ENCODE measurements at places on chromosomes 2 and 18.

DNA sequence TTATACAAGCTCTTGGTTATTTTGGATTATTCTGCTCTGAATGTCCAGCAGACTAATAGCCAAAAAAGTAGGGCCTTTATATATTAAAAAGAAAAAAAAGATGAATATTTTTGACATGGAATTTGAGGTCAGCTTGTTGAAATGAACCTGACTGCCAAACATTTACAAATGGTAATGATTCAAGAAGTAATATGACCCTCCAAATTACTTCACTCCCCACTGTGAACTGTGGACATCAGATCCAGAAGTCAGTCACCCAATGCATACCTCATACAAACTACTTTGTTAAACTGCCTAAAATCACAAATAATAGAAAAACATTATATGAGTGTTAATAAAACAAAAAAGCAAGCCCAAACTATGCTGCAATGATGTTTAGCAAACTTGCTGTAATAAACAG, 10.0 kb downstream of the EPG5 start:
- no peak for DNase-seq

DNA sequence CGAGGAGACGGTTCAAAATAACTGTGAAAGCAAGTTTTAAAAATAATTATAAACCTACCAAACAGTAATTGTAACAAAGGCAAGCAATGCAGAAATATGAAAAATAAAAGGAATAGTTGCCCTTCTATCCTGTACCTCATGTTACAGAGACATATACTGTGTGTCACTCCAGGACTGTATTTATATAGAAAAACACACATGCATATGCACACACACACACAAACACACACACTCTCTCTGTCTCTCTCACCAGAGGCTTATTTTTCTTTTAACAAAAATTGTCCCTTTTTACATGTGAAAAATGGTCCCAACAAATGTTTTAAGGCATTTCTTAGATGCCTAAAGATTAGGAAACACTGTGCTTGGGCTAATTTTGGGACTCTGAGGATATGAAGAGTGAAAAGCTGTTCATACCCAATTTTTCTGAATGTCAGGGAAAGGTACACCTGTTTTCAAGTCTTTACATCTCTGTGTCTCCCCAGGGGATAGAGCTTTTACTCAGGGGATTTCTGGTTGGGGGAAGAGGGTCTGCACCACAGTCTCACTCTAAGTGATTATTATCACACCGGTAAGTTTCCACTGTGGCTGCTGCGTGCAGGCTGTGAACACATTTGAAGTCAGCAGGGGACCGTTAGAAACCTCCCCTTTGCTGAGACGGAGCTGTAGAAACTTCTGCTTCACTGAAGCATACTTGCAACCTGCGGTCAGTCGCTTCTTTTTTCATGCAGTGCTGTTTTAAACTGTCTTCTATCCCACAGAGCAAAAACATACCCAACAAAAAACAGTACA, 51.4 kb upstream of the SPAG16 start:
- DNase-seq, result peak; percentile 7

DNA sequence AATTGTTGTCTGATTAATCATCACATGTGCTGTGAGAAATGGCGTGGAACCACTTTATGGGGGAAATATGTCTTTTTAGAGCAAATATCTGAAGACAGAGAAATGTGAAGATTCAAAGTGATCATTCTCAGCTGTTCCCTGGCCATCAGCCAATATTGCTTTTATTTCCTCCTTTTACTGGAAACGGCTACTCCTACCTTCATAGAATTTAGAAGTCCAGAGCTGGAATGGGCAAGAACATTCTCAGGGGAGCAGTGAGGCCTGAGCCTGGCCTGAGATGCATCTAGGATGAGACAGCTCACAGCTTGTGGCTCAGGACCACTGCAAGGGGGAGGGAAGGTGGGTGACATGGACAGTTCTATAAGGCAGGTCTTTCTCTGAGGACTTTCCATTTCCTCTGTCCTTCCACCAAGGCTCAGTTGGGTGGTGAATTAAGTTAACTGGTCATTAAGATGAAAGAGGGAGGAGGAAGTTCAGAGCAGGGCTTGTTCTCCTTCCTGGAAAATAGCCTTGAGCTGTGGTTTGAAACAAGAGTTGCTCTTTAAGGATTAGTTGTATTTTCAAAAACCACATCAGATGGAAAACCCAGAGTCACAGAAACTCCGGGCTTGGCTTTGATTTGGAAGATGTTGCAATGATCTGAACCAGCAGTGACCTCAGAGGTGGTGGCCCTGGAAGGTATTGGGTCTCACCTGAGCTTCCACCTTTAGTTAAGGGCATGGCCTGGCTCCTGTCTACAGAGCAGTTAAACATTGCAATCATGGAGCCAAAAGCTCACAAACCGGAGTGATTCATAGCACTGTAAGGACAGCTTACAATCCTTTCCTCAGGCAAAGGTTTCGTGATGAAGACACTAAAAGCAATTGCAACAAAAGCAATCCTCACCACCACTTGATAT, 144.3 kb downstream of the VAPA start:
- no peak for DNase-seq

DNA sequence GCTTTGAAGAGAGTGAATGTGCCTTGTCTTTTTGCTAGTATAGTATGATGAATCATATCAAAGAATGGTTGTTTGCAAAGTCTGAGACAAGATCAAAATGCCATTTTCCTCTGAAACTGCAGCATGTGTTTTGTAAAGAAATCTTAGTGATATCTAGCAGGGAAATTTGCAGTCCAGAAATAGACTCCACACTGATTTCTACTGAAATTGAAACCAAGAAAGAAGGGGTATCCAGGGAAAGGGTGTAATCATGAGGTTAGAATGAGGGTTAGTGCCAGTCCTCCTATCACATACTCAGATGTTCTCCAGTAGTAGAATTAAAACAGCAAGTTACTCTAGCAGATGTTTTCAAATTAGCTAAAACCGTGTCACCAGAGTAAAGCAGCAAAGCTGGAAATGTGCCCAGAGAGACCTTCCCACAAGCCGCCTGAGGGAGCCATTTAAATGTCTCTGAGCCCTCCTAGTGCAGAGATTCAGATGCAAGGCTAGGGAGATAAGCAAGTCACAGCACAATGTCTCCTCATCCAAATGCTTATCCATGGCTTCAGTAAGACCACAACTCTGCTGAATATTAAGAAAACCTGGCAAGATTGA, 4.9 kb downstream of the DLGAP1 start:
- no peak for DNase-seq

GRCh38 chr2:190972846-190973245, 41.1 kb downstream of the STAT1 start:
- no peak for DNase-seq

GRCh38 chr2:221791844-221792243, 219.7 kb upstream of the EPHA4 start:
- DNase-seq, result no peak

DNA sequence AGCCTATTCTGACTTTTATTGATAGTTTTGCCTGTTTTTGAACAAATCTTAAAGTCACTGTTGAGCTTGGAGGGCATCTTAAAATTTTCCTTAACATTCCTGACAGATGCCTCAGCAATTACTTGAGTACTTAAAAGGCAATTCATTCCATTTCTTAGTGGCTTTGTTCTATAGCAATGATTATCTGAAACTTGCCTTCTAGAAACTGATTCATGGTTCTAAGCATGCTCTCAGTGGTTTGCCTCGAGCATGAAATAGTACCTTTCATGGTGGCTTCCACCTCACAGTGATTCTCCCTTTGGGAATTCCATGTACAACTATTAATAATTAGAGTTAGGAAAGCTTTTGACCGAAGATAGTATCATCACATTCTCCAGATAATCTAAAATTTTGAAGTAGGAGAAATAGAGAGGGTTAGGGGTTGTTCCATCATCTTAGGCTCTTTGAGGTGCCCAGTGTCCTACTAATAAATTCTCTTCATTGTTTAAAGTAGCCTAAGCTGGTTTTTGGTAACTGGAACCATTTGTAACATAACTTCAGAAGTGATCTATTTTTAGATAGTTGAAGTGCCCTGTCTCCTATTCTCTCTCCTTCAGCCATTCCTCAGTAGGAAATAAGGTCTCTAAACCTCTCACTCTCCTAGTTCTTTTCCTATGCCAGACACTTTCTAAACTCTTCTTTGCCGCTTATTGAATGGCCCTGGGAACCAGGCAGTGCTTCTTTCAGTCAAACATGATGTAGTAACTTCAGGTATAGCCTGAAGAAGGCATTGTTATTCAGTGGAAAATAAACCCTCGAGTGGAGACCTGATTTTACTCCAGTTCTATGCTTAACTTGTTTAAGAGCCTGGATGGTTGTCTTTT, 156.1 kb downstream of the HAUS1 start:
- no peak for DNase-seq

GRCh38 chr2:4381049-4381448, 677.7 kb downstream of the DCDC2C start:
- no peak for DNase-seq

- no peak for DNase-seq
Measured at GRCh38 chr2:190303647-190304046, 16.0 kb downstream of the HIBCH start.

DNA sequence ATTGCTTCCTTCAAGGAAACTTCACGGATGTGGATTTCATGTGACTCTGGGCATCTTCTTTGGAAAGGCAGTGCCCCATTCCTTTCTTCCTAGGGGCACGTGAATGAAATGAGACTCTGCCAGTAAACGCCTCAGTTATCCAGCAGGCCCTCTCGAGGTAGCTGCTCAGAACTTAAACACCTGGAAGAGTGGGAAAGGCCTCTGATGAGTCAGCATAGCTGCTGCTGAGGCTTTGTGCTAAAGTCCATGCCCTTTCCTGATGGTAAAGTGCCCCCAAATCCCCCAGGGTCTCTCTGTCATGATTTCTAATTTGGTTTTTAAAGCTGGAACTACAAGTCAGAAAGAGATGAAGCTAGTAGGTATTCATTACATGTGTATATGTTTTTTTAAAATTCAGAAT, 3.8 kb downstream of the SLC1A4 start:
- no peak for DNase-seq

- no peak for DNase-seq
Measured at GRCh38 chr18:23135550-23136325, 453 bp downstream of the CABLES1 start.

DNA sequence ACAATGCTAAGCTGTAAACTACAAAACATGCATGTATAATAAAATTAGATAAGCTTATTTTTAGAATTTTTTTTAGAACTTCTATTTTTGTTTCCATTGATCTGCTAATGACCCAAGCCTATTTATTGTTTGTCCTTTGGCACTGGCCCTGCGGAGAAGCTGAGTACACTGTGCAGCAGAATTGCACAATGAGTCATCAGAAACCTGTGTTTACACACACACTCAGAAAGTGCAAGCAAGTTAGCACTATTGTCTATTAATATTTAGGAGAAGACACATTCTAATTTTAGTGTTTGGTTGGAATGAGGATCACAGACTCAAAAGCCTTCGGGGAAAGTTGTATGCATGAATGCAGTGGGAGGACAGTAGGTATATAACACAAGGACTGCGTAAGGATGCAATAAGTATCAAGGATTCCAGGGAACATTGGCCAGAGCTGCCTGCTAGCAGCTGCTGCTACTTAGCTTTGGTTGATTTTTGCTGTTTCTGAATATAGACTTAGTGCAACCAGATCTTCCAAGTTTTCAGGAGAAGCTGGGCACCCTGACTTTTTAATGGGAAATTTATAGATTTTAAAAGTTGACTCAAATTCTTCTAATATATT, 128.2 kb downstream of the KCNH7 start:
- DNase-seq, result no peak

- DNase-seq, result no peak
Measured at GRCh38 chr18:49616618-49617328, 54.9 kb downstream of the LIPG start.

DNA sequence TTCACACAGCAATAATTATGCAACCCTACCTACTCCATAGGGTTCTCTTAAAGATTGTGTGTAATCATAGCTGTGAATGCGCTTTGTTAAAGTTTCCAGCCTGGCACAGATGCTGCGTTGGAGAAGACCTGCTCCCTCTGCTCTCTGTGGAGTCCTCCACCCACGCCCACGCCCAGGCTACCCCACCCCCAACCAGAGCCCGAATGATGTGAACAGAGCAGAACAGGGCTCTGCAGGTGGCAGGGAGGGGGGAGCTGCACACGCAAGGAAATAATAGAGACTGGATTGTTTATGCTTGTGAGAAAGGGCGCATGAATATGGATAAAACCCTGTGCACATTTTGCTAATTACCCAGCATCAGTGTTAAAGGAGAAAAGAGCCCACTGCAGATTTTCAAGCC, 447.5 kb downstream of the BCL11A start:
- DNase-seq, result no peak

GRCh38 chr2:185484602-185485001, 254.0 kb upstream of the FSIP2 start:
- no peak for DNase-seq

- no peak for DNase-seq
Measured at GRCh38 chr2:134815741-134816140, 22.7 kb upstream of the ACMSD start.

GRCh38 chr2:40085786-40086185, 306.7 kb upstream of the THUMPD2 start:
- DNase-seq, result no peak

DNA sequence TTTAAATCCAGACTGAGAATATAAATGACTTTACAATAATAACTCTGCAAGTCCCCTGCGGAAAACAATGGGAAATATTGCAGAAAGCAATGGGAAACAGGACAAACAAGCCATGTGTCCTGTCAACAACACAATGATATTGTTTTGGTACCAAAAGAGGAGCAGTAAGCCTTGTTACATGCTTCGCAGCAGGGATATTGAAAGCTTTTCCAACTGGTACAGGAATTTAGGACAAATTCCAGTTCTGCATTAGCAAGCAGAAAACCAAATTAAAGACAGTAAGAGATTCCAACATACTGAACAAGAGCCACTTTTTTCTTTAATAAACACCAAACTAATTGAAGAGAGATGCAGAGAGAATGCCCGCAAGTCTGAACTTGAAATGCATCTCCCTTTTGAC, 30.0 kb downstream of the FRZB start:
- no peak for DNase-seq

DNA sequence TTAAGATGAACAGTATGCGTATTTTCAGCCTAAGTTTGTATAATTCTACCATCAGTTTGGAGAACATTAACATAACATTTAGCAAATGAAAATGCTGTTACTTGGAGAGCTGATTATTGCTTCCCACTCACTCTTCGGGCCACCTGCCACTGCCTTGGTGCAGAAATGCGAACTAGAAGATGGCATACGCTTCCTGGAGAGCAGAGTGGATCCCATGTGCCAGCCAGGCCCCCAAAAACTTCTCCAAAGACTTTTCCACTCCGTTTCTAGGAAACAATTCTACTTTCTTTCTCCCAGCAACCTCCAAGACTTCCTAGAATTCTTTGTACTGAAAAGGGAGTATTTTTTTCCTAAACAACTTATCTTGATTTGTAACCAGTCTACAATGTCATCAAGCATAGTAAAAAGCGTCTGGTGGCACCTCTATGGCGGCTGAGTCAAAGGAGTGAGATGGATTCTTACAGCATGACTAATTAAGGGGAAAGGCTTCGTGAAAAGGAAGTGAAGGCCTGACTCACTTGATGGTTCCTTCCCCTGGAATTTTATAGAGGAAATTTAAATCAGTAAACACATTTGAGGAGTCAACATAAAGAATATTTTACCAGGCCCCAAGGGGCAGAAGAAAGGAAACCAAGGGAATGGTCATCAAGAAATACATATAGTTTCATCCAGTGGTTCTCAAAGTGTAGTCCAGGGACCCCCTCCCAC, 36.6 kb downstream of the FEZ2 start:
- no peak for DNase-seq

Data from stimulated activated CD8-positive, alpha-beta memory T cell treated with anti-CD3 and anti-CD28 coated beads, Interleukin-4, amount 100 ng/mL, for 4 hours (primary cell).